ENCODE measurements at places on chromosomes 6 and 20. TPM values are rescaled to one million over a fixed set of nuclear protein-coding genes. Genes with fewer than 3 reads are reported as not detected.

RIPOR2 gene
- 0.92 TPM for total RNA-seq

PEDS1 gene
- total RNA-seq = 41.4 TPM

PPP1R3G gene
- 2.6 TPM for total RNA-seq

RHAG gene
- not detected for total RNA-seq

TMEM14A gene
- total RNA-seq = 25.7 TPM

ETV7 gene
- total RNA-seq = not detected

GRCh38 chr6:125748406-125749172 lies 843 bp upstream of the HEY2 start:
- H3K36me3 ChIP-seq = peaks cover 15% of the 10 kb centered on the region
- H3K4me3 ChIP-seq = peak overlapping the region; percentile 79
- DNase-seq = no peak
- peaks cover 73% of the 10 kb centered on the region for H3K4me1 ChIP-seq
- H3K27ac ChIP-seq = peak overlapping the region; percentile 98
- no peaks in the 10 kb centered on the region for H3K27me3 ChIP-seq

DNA sequence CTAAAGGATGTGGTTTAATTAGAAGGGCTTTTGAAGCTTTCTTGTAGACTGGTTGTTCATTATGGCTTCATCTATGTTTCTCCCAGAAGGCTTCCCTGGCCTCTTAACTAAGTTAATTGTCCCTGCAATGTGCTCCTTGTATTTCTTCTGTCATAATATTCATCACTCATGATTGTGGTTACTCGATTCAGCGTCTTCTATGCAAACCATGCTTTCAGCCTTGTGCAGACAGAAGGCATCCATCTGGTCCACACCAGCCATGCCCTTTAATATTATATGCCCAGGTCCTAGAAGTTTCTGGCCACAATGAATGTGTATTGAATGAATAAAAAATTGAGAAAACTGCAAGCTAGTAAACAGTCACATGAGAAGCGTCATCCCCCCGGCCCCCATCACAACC lies 163.2 kb downstream of the KHDC1L start:
- no peak overlapping the region for H3K27ac ChIP-seq
- peaks cover 5% of the 10 kb centered on the region for H3K4me1 ChIP-seq
- no peak overlapping the region for H3K4me3 ChIP-seq
- no peak for DNase-seq
- H3K27me3 ChIP-seq = peaks cover 3% of the 10 kb centered on the region

GRCh38 chr6:44542401-44543116 lies 155.1 kb downstream of the CDC5L start:
- DNase-seq = no peak
- no peaks in the 10 kb centered on the region for H3K36me3 ChIP-seq
- H3K4me1 ChIP-seq = peaks cover 18% of the 10 kb centered on the region

GRCh38 chr6:359261-360035 lies 32.1 kb upstream of the IRF4 start:
- no peaks in the 10 kb centered on the region for H3K4me1 ChIP-seq
- peaks cover 5% of the 10 kb centered on the region for H3K36me3 ChIP-seq
- DNase-seq = peak; percentile 96
- no peak overlapping the region for H3K4me3 ChIP-seq

- DNase-seq = no peak
- no peak overlapping the region for H3K27ac ChIP-seq
- peaks cover 19% of the 10 kb centered on the region for H3K27me3 ChIP-seq
- no peak overlapping the region for H3K4me3 ChIP-seq
Observed at GRCh38 chr6:146420255-146420654, 123.4 kb upstream of the RAB32 start.

Measured in chondrocyte (in vitro differentiated cells).